ENCODE measurements at places on chromosomes 2 and 18. TPM values are rescaled to one million over a fixed set of nuclear protein-coding genes. Genes with fewer than 3 reads are reported as not detected.

SPDYA gene
- total RNA-seq = 0.46 TPM

DTNA gene
- total RNA-seq = not detected

RASGRP3 gene
- total RNA-seq = 1.3 TPM

SMAD2 gene
- 33.4 TPM for total RNA-seq

CYTIP gene
- total RNA-seq = 0.08 TPM

KCNJ13 gene
- not detected for total RNA-seq

APCDD1 gene
- not detected for total RNA-seq

CCDC74A gene
- 5.6 TPM for total RNA-seq
